ENCODE measurements at places on chromosomes 5 and 9.
A peak's percentile ranks its signal among the peaks of the same experiment; 100 is the strongest.

DNA sequence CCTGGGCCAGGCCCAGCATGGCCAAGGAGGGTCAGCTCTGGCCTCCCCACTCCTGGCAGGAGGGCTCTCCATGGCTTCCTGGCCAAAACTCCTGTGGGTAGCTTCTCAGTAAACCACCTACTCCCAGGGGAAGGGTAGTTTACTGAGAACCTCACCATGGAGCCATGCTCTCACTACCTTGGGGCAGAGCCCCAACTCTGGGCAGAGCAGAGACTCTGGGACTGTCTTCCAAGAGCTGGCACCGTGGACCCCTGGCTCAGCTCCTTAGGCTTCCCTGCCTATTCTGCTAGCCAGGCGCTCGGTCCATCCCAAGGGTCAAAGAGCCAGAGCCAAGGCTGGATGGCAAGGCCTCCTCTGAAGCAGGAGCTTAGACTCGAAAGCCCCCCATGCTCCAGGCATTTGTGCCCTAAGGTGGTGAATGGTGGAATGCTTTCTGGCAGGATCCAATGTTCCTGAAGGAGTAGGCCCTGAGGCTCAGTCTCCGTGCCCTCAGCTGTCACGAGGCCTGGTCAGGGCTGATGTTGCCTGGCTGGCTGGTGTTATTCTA lies 19.6 kb downstream of the TCF7 start:
- no peak for DNase-seq

DNA sequence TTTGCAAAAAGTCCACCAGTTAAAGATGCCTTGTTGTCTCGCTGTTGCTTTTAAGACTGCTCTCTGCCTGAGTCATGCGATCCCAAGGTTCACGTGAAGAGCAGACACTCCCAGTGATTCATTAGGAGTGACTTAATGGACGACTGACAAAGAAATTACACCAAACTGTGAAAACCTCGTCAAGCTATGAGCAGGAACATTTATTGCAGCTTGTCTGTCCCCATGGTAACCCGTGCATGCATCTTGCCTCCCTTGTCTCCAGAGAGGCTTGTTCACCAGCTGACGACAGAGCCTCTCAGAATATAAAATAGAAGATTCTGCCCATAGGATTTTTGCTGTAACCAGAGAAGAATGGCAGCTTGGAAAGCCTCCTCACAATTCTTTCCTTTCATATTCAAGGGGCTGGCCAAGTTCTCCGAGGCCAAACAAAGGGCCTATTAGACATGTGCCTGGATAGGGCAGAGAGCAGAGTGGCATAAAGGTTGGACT lies 352.7 kb downstream of the SPOCK1 start:
- no peak for DNase-seq

GRCh38 chr9:374736-375135 lies 160.1 kb downstream of the DOCK8 start:
- no peak for DNase-seq

GRCh38 chr9:68844631-68845612 lies 139.9 kb downstream of the PIP5K1B start:
- peak; percentile 32 for DNase-seq

GRCh38 chr5:150542933-150543445 lies 35.1 kb downstream of the NDST1 start:
- DNase-seq = no peak

GRCh38 chr9:89410022-89410421 lies 87.9 kb downstream of the SEMA4D start:
- DNase-seq = no peak

DNA sequence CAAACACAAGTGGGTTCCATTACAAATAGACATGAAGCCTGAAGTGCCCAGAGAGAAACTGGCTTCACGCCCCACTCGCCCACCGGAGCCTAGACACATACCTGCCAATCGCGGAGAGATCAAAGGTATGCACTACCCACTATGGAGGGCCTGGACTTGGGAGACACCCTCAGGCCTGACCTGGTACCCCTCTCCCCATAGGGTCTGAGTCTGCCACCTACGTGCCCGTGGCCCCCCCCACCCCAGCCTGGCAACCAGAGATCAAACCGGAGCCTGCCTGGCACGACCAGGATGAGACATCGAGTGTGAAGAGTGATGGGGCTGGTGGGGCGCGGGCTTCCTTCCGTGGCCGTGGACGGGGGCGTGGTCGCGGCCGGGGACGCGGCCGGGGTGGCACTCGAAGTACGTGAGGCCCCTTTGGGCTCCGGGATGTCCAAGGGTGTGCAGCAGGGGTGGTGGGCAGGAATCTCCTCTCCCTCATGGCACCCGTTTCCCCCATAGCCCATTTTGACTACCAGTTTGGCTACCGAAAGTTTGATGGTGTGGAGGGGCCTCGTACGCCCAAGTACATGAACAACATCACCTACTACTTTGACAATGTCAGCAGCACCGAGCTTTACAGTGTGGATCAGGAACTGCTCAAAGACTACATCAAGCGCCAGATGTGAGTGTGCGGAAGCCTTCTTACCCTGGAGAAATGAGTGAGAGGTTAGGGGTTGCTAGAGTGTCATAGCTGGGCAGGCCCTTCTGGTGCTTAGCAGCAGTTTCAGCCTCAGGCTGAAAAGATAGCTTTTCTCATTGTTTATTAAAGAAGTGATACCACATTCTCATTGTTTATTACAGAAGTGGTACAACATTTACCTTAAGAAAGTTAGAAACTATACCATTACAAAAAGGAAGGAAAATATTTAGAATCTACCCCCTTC lies 38.7 kb downstream of the LARP1 start:
- DNase-seq = no peak
